Globus pallidus (tissue), 1 donor: ENCODE measurements at places on chromosomes 7 and 10.

DNA sequence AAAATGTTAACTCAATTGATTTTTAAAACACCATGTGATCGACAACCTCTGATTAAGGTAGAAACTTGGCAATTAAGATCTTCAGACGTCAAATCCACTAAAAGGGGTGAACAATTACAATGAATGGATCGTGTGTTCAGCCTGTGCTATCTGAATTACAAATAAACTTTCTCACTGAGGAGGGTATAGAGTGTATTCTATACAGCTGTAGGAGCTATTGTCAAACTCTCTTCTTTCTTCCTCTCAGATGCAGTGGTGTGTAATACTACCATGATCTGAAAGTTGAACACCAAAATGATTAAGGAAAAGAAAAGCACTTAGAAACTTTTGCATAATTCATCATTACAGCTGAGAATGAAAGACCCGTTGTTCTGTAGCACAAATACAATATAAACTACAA is 32.2 kb upstream of the MACC1 start:
- peak; percentile 25 for DNase-seq

- DNase-seq = no peak
These were observed 18.4 kb downstream of the CTBP2 start for GRCh38 chr10:125141860-125142484.

DNA sequence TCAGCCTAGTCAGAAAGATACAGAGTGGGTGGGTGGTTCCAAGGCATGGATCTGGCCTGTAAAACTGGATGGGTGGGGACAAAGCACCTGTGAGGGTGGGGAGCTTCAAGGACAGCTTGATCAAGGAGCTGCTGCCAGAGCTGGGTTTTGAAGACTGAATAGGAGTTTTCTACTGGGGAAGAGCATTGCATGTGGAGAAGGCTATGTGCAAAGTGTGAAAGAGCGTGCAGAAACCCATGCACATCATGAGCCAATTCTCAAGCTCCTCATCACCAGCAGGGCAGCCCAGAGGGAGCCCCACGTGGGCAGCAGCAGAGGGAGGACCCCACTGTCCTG is 58.6 kb downstream of the PDGFA start:
- DNase-seq = no peak

DNA sequence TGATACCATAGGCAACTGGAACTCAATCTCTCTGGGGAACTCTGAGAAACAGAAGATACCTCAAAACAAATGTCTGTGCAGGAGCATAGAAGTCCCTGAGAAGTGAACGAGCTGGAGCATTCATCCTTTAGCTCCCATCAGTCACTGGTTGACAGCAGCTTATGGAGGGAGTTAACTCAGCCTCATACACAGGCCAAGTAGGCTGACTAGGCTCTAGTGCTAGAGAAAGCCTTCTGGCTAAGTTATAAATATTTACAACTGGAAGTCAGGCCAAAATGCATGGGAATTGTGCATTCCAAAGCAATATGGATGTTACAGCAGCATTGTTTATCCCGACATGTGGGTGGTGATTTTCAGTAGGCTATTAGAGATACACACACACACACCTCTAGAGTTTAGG is 66.5 kb downstream of the ANK3 start:
- no peak for DNase-seq

DNA sequence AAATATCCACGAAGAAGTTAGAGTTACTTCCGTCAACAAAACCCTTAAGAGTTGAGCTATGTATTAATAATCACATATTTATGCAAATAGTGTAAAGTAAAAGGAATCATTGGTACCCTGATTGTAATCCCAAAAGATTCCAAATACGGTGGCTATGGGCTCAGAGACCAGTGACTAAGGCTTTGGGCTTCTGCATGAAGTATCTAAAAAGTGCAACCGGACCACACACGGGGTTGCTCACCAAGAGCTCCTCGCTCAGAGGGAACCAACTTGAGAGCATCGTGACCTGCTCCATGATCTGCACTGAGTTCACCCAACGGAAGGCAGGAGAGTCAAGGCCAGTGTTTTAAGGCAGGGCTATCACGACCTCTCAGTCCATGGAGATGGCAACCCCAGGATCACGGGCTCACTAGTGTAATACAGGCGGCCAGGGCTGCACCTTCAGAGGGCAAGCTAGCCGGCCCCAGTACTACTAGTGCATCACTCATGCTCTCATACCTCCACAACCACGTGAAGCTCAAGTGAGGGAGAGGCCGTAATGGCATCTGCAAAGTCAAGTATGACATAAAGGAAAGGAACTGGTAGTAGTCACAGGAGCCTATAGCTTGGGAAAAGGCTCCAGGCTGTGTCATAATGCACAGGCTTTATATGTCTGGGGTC is 77.1 kb upstream of the CAMK2B start:
- no peak for DNase-seq

- DNase-seq = peak; percentile 18
These were observed 27.0 kb downstream of the DCLRE1C start for GRCh38 chr10:14926722-14927416.

GRCh38 chr7:87361320-87361719 is 15.9 kb downstream of the CROT start:
- no peak for DNase-seq

DNA sequence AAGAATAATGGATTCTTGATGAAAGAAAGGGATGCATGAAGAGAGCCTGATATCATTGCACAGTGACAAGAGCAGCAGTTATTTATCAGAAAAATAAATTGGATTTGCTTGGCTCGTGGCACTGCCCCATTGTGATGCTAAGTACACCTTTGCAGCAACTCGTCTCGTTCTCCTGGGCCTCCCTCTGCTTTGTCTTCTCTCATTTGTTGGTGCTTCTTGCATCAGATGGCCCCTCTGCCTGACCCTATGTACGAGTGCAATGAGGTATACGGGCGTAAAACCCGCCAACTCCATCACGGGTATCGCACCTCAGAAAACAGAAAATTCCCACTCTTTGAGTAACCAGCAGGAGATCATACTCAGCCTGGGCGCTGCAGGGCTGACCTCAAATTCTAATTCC is 107.2 kb upstream of the C10orf90 start:
- no peak for DNase-seq

DNA sequence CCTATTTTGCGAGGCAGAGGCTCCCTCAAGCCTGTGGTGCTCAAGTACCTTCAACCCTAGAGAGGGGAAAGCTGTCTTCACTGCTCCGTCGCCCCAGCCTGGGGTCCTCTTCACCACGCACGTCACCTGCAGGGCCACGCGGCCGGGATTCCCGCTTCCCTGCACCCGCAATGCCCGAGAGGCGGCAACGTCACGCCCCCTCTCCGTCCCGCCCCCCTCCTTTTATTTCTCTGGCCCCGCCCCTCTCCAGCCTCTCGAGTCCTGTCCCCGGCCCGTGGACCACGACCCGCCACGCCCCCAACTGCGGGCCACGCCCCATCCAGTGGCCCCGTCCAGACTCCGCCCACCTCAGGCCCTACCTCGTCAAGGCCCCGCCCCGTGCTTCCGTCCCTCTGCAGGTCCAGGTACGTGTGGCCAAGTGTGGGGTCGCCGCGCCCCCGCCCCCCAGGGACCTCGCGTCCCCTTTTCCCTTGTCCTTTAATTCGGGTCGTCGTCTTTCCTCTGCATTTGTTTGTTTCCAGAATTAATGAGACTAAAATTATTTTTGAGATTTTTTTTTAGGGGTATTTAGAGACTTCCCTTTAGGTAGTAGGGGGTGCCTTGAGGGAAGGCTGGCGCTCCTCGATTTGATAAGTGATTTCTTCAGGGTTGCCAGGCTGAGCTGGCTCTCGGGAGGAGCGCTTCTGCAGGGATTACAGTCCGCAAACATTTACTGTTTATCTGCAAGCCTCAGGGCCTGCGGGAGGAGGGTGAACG is 69.8 kb upstream of the BAIAP2L1 start:
- no peak for DNase-seq

DNA sequence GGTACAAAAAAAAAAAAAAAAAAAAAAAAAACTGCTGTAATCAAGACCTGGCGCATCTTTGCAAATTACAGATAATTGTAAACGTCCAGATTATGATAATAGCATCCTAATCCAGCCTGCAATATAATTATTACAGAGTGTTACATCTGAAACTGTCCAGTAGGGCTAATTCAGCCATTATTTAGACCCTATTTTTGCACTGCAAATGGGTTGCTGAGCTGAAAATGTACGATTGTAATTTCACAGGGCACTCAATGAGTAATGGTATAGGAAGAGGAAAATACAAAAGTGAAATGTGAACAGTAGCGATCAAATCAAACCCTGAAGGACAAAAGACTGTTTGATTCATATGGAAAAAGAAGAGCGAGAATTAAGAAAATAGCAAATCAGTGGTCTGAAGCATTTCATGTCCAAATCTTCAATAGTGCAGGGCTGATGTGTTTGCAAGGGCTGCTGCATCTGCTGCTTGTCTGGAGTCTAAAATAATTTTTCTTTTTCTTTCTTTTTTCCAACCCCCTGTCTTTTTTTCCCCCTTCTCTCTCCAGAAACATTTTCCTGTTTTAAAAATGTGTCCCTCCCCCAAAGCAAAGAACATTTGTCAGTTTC is 8.9 kb downstream of the DLX6 start:
- no peak for DNase-seq

DNA sequence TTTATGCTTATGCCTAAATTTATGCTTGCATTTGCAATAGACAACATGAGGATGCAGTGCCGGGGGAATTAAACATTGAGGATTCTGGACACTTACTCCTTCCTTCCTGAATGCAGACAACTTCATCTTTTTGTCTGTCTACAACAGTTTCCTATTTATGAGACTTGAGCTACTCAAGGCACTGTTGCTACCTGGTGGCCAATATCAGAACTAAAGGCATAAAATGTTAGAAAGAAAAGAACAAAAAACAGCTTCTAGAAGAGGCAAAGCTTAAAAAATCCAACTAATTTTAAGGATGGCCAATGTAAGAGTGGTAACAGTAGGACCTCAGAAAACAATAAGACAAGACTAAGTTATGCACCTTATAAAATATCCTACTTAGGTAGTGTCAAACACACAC is 144.5 kb upstream of the PTN start:
- no peak for DNase-seq

DNA sequence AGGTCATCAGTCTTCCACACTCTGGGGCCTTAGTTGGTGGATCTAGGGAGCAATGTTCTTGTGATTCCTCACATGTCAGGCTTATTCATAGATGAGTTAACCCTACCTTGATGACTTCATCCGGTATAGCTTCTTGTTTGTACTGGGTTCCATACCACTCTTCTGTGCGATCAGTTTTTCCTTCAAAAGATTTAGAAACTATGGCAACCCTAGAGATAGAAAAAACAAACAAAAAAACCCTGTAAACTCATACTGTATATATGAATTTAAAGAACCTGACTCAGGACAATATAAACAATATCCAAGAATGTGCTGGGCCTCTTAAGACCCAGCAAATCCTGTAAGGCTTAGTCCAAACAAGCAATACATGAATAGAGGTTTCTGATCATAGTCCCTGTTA is 83.5 kb downstream of the IDE start:
- DNase-seq = no peak

DNA sequence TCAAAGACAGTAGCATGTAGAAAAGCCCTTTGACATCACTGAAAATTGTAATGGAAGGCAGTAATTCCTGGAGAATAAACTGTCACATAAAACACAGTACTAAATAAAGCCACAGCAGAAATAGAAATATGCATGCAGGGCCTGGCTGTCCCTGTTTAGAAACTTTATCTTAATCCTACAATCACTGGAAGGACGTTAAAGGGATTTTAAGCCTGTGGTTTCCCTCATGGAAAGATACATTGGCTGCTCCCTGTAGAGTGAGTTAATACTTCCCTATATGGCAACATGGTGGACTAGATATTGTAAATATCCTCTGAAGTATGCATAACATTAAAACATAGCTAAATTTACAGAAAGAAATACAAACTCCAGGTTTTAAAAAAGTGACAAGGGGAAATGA is 1334.9 kb upstream of the CELF2 start:
- DNase-seq = no peak

- DNase-seq = no peak
These were observed 22.9 kb upstream of the IFIT2 start for GRCh38 chr10:89278900-89279392.

- DNase-seq = no peak
These were observed 25.5 kb downstream of the PDSS1 start for GRCh38 chr10:26723016-26723415.

GRCh38 chr10:111367531-111367930 is 290.7 kb downstream of the ADRA2A start:
- DNase-seq = no peak

GRCh38 chr10:71840177-71840957 is 10.7 kb downstream of the PSAP start:
- DNase-seq = peak; percentile 90

DNA sequence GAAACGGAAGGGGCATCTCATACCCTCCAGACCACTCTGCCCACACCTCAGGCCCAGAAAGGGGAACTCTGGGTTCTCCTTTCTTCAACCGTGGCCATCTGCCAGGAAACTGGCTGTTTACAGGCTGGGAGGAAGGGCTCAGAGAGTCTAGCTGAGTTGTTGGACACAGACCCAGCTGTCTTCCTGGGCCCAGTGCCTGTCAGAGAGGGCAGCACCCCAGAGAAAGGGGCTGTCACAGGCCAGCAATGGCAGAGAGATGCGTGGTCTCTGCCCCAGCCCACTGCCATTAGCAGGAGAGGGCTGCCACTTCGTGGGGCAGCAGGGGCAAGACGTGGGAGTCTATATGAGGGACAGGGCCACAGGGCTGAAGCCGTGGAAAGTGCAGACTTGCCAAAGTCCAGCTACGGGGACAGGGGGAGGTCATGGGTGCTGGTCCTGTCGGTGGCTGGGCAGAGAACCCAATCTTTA is 11.0 kb downstream of the GRID1 start:
- DNase-seq = peak; percentile 97

- DNase-seq = no peak
These were observed 6.1 kb downstream of the AP5Z1 start for GRCh38 chr7:4781366-4782069.

- no peak for DNase-seq
These were observed 163.2 kb downstream of the EBF3 start for GRCh38 chr10:129800796-129801340.

- no peak for DNase-seq
These were observed 192.2 kb upstream of the RHOBTB1 start for GRCh38 chr10:61136139-61136538.

DNA sequence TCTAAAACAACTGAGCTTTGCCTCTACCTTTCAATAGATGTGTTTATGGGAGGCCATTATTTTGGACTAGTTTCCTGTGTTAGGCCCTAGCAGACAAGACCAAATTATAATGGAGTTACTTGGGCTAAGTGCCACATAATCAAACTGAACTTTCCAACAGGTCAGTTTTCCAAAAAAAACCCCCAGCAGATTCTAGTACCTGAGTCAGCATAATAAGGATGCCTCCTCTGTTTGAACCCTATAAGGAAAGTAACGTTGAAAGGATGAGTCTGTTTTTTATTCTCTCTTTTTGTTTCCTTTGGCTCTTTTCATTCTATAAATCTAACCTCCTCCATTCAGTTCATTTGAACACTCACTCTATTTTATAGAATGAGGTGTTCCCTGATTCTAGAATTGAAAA is 148.1 kb upstream of the FAM3C start:
- DNase-seq = no peak

- DNase-seq = no peak
These were observed 238.9 kb downstream of the CAMK1D start for GRCh38 chr10:12588091-12588860.

GRCh38 chr7:21317966-21318915 is 109.6 kb upstream of the SP4 start:
- no peak for DNase-seq
